ENCODE measurements at places on chromosomes 5 and 9. TPM values are rescaled to one million over a fixed set of nuclear protein-coding genes. Genes with fewer than 3 reads are reported as not detected.

Gene KDM3B
- 38.9 TPM for total RNA-seq

Gene PWWP2A
- 10.5 TPM for total RNA-seq

Gene IPPK
- total RNA-seq = 13.3 TPM

Gene HTR1A
- total RNA-seq = not detected

Gene B4GALT1
- total RNA-seq = 201 TPM

Gene MARCOL
- not detected for total RNA-seq

Gene TNFSF15
- total RNA-seq = 0.11 TPM

Gene CDH10
- total RNA-seq = 0.05 TPM

Gene SCAI
- 1.7 TPM for total RNA-seq

Gene PCDHB5
- total RNA-seq = 1.3 TPM

Gene HSPB3
- 0.24 TPM for total RNA-seq

Gene PITX1
- 30.9 TPM for total RNA-seq

Gene GARIN3
- total RNA-seq = not detected

Gene TLE1
- total RNA-seq = 80.1 TPM

Gene IL13
- not detected for total RNA-seq

Gene PDZD2
- 0.42 TPM for total RNA-seq

Gene TAF7
- 69.3 TPM for total RNA-seq

Gene DNM1
- 78.9 TPM for total RNA-seq

Gene RAI14
- 54.2 TPM for total RNA-seq

Gene CCDC112
- 6.6 TPM for total RNA-seq

Gene KCNN2
- 0.20 TPM for total RNA-seq

Gene IZUMO3
- total RNA-seq = not detected

Gene TMEM174
- total RNA-seq = not detected

Gene GTF2H2
- total RNA-seq = 9.1 TPM

Gene GABRA6
- total RNA-seq = not detected

Gene ADAMTSL1
- 0.08 TPM for total RNA-seq

Gene C1QTNF2
- total RNA-seq = 0.04 TPM

Gene AIF1L
- total RNA-seq = 2.0 TPM

Gene PLCXD3
- 0.18 TPM for total RNA-seq

Gene AK8
- total RNA-seq = 0.92 TPM

Gene HAVCR2
- 0.23 TPM for total RNA-seq

Gene SLC27A4
- 37.3 TPM for total RNA-seq

Gene COMMD10
- total RNA-seq = 36.6 TPM

Gene C9orf50
- total RNA-seq = not detected

Gene PCDHB3
- 0.02 TPM for total RNA-seq

Gene SEC61B
- total RNA-seq = 278 TPM

Gene HABP4
- 15.8 TPM for total RNA-seq

Gene RASGEF1C
- total RNA-seq = 0.10 TPM

Gene RORB
- 0.01 TPM for total RNA-seq

Gene SLC36A3
- not detected for total RNA-seq

Gene SV2C
- not detected for total RNA-seq

Gene TRAF1
- 1.9 TPM for total RNA-seq

Gene ASB6
- 23.1 TPM for total RNA-seq
